Fibroblast of villous mesenchyme (primary cell): ENCODE measurements at places on chromosomes 16 and 17.
A peak's percentile ranks its signal among the peaks of the same experiment; 100 is the strongest.

DNA sequence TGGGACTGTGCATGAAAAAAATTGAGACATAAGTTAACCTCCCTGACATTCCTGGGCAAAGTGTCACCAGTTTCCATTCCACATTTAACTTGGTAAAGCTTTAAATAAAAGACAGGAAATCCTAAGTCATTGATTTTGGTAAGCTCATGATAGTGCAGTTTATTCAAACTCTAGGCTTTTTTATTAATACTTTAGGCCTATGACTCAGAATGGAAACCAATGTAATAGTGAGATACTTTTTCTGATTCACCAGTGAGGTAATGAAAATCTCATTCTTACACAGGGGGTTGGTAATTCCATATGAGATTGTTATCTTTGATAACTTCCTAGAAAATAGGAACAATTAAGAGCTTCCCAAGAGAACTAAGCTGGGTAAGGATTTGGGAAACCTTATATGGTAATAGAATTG is 91.1 kb downstream of the NLK start:
- DNase-seq: peak; percentile 31

DNA sequence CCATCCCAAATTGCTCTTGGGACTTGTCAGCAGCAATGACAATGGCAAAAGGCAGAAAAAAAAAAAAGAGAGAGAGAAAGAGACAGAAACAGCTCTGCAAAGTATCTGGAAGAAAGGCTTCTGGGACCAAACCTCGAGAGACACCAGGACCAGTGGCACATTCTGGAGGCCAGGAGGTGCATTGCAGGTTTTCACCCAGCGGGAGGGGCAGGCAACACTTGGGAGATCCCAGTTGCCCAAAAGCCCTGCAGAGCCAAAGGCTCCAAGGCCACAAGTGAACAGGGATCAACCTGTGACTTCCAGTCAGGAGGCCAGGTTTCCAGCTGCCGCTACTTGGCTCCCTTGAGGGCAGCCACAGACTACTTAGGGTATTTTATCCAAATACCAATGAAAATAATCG is 110.8 kb upstream of the CDH5 start:
- no peak for DNase-seq

- no peak for DNase-seq
Measured at GRCh38 chr17:49901460-49902331, 53.8 kb upstream of the TAC4 start.

- DNase-seq: no peak
Measured at GRCh38 chr17:4208238-4208637, 55.5 kb downstream of the ANKFY1 start.
